ENCODE measurements at places on chromosomes 4 and X.
A peak's percentile ranks its signal among the peaks of the same experiment; 100 is the strongest.

- DNase-seq, result no peak
Measured at GRCh38 chr4:55636656-55636999, 530 bp upstream of the NMU start.

GRCh38 chr4:3480528-3481112 is 17.5 kb downstream of the DOK7 start:
- peak; percentile 81 for DNase-seq

GRCh38 chr4:187711586-187711985 is 284.0 kb upstream of the ZFP42 start:
- no peak for DNase-seq

DNA sequence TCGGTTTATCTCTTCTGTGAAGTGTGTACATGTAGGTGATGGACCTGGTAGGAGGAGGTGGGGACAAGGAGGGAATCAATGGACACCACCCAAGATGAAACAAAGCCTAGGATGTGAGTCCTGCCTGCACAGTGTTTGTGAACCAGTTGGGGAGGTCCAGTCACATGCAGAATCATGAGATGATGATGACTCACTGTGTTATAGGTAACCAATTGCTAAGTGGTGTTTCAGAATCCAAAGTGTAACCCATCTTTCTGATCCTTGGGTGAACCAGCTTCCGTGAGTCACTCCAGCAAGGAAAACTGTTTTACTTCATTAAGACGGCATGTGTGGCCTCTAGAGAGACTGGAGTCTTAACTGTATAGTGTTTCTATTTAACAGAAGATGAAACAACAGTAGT is 57.9 kb upstream of the HPF1 start:
- no peak for DNase-seq

DNA sequence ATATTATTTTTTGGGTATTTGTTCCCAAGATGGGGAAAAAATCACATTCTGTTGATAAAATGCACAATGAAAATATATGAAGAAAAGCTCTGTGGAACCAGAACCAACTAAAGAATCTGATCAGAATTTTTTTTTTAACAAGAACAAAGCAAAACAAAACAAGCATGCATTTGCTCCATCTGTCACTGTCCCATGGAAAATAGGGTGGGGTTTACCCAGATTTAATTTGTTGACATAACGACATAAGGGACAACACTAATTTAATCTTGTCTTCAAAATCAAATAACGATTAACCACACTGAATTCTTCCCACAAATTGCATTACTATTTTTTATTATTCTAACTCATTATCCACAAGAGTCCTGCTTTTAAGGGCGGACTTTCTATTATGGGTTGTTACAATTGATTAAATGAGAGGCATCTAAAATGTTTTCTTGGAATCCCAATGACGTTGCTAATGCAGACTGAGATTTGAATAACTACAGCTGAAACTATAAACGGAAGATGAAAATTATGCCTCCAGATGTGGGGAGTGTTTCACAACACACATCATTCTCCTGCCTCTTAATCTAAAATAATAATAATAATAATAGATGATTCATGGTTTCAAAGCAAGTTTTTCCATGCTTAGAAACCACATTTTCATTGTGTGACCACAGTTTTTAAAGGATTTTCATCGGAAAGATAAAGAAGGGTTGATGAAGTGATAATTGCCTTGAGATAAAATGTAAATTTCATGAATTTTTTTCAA is 307.0 kb upstream of the CPEB2 start:
- DNase-seq, result no peak

DNA sequence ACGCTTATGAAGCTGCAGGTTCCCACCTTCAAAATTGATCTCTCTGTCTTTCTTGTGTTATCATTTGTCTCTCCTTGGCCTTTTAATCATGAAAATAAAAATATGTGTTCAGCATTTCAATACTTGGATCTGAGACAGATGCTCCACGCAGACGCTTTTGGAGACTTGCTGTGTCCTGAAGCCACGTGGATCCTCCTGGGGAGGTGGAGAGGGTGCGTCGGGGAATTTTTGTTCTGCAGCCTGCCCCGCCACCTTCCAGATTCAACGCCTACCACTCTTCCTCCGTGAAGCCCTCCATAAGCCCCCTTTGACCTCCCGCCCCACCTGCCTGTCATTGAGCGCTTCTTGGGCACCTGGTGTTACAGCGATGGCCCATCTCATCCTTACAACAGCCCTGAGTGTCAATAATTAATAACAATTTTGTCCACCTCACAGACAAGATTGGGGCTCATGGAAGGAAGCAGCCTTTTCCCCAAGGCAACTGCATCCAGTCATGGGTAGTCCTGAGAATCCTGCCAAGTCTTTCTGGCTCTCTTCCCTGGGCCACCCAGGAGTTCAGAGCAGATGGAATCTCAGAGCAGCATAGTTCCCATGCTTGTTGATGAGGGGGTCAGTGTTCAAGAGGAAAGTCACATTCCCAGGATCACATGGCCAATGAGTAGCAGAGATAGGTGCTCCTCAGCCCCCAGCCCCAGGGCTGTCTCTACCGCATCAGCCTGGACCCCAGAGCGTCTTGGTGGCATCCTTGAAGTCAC is 172.6 kb upstream of the PSAPL1 start:
- peak; percentile 39 for DNase-seq

DNA sequence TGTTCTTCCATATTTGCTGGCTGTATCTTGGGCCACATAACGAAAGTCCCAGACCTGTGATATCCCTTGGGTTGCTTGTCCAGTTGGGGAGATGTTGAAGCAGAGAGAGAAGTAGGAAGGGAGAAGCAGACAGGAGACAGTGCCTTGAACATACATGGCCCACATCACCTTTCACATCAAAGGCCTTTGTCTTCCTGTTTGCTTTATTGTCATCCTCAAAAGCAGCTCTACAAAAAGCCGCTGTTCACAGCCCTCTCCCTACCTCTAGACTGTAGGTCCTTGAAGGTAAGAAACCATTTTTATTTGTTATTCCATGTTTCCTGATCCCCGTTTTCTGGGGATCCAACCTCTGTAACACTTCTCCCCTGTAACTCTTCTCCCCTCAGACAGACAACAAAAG is 14.9 kb downstream of the USP26 start:
- no peak for DNase-seq

DNA sequence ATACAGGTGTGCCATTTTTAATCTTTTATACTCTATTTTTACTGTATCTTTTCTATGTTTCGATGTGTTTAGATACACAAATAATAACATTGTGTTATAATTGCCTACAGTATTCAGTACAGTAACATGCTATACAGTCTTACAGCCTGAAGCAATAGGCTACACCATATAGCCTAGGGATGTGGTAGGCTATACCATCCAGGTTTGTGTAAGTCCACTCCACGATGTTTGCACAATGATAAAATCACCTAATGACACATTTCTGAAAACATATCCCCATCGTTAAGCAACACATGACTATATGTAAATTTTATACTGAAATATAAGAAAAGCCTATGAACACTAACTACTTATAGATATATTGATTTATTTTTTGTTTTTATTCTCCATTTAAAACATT is 48.9 kb upstream of the EXOC1L start:
- no peak for DNase-seq

DNA sequence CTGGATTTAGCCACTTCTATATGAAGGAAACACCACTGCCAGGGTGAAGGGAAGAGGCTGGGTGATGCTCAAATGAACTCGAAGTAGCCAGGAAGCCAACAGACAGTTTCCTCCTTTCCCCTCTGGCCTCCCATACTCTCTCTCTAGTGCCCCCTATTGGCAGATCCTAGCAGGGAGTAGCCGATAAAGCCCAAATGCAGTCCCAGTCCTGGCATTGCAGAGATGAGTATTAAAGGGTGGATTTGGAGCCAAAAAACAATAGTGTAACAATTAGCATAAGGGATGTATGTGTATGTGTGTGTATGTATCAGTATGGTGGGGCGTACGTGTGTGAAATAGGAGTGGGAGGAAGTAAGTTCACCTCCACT is 213.8 kb upstream of the LDB2 start:
- DNase-seq, result peak; percentile 15
